Hippocampal formation (tissue), 2 donors: ENCODE measurements at places on chromosomes 6 and 20.

- no peak for DNase-seq
These were observed 69.0 kb upstream of the UST start for GRCh38 chr6:148677594-148678476.

GRCh38 chr20:55964790-55965189 lies 40.5 kb downstream of the CBLN4 start:
- no peak for DNase-seq

DNA sequence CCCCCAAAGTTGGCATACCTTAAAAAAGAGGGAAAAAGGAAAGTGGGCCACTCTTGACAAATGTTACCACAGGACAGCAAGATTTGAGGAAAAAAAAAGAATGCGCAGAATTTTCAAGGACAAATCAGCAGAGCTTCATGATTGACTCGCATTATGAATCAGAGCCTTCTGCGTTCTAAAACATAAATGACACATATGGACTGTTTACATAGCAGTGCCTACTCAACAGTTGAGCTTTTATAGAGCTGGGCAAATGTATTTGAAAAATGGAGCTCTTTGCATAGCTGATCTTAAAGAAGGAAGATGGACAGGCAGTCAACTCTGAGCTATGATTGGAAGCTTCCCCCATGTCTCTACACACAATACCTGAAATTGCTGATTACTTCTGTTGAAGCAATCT lies 213.2 kb upstream of the NT5E start:
- no peak for DNase-seq

DNA sequence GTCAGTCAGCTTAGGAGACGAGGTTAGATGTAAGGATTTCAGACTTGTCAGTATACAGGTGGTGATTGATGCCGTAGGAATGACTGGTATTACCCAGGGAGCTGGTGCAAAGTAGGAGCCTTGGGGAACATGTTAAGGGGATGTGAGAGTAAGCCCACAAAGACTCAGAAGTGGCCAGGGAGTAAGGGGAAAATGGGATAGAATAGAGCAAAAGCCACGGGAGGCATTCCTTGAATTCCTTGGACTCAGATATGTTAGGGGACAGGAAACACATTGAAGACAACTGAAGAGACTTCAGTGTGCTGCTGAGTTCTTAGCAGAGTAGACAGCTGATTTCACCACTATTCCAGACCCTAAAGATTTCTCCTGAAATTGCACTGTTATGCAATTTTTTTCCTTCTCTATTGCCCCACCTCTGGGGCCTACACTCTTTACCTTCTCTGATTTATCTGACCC lies 1.2 kb upstream of the ACAT2 start:
- DNase-seq = no peak

GRCh38 chr6:22332711-22333110 lies 35.9 kb upstream of the PRL start:
- DNase-seq = no peak
